ENCODE measurements at places on chromosomes 3 and 15.

DNA sequence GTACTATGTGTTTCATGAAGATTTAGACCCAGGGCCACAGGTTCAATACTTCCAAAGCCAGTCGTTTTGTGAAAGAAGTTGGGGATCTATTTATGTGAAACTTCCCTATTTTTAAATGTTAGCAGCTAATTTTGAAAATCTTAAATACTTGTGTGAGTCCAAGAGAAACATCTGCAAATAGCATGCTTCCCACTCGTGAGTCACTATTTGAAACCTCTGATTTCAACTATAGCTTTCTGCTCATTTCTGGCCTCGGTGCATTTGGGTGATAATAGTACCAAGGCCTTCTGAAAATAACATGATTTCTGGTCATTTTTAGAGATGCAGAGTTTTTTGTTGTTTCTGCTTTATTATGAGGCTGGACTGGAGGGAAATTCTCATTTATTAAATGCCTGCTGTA, 110.0 kb downstream of the OPA1 start:
- DNase-seq = no peak

GRCh38 chr3:133895208-133896001, at the start of gene RAB6B:
RAB6B (minus strand) TSS chr3:133895882; CDS start chr3:133895466, 416 bp downstream.
- DNase-seq = no peak

- DNase-seq = no peak
Observed at GRCh38 chr15:96416934-96417759, 86.6 kb downstream of the NR2F2 start.

GRCh38 chr15:58179206-58179605, 41.0 kb downstream of the AQP9 start:
- no peak for DNase-seq

DNA sequence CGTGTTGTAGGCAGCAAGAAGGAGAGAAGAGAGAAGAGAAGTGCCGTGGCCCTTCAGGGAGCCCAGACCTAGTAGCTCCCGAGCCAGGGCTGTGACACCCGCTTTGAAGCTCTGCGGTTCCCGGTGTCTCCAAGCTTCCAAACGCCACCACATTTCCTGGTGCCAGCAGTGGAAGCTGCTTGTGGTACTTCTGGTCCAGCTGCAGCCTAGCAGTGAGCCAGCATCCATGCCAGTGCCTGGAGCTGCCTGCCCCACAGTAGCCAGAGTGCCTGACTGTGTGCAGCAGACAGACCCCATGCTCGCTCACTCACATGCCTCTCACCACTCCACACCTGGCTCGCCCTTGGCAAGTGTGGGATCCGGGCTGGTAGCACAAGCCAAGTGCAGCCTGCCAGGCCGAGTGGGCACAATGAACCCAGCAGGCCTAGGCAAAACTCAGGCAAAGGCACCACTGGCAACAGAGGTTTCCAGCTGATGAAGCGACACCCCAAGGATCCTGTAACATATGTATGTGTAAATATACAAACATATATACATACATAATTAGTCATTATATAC, 85.8 kb downstream of the SERPINI1 start:
- no peak for DNase-seq

DNA sequence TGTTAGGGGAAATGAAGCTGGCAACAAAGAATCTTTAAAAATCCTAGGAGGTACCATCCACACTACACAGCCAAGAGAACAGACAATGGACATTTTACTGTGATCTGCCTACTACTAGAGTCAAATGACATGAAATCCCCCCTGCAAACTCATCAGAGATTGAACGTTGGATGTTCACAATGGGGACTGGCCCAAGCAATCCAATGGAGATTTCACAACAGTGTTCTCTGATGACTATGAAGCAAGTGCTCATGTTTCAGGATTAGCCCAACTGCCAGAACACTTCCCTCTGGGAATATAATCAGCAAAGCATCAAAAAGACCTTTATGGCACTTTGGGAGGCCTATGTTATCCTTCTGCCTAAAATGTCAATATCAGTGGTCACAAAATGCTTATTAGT, 97.8 kb downstream of the IGSF11 start:
- DNase-seq = no peak

DNA sequence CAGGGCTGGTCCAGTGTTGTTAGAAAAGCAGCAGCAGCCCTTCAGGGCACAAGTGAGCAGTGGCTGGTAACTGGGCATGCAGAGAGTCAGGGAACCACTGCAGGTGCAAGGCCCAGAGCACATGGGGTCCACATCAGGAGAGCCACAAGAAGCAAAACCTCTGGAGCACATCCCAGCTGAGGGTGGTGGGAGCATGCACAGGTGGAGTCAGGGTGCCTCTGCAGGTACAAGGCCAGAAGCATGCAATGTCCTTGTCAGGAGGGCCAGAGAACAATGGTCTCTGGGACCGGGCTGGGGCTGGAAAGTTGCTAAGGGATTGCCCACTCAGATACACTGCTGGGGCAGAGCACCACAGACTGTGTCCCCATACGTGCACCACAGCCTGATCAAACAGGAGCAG, 226.1 kb upstream of the UBE2E2 start:
- no peak for DNase-seq

DNA sequence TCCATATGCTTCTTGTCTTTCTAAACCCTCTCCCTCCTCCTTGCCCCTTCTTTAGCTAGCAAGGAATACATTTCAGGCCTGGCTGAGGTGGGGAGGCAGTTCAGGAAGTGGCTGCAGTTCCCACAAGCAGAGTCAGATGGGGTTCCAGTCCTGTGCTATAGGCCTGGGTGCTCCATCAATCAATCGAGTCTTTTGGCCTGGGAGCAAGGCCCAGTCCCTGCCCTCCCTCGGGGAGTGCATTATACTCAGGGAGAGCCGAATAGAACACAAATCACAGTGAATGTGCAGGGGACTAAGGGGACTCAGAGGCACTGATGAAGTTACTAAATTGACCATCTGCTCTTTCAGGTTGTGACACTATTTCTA, 58.0 kb upstream of the HERC1 start:
- DNase-seq = no peak

GRCh38 chr3:76010252-76010651, 224.9 kb upstream of the ZNF717 start:
- no peak for DNase-seq

- DNase-seq = no peak
Observed at GRCh38 chr15:67126551-67127330, 61.3 kb downstream of the SMAD3 start.

DNA sequence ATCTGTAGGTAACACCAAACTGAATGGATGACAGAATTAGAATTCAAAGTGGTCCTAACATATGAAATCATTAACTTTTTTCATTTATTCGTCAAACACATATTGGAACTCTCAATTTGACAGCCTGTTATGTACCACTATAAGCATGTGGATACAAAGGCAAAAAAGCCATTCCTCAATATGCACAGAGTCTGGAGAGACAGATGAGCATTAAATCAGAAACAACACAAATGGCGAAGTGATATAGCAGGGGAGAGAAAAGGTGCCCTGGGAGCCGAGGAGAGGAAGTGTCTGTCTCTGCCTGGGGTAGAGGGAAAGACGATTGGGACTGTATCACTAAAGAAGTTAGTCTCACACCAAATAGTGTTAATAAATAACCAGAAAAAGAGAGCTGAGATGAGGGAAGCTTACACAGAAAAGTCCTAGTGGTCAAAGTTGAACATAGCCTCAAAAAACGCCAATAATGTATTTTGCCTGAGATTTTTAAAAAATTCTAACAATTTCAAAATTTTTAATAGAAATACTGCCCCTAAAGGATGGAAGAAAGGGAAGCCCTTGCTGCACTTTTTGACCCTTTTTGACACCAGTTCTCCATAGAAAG, 417.5 kb downstream of the TUSC7 start:
- no peak for DNase-seq

DNA sequence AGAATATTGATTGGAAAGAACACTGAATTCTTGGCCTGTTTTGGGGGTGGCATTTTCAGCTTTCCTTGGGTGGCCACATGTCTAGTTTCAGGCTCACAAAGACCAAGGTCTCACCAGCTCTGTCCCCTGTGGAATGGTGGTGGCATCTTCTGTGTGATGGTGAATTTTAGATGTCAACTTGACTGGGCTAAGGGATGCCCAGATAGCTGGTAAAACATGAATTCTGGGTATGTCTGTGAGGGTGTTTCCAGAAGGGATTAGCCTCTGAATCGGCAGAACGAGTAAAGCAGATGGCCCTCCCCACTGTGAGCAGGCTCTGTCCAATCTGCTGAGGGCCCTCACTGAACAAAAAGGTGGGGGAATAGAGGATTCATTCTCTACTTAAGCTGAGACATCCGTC, 34.4 kb upstream of the MYZAP start:
- no peak for DNase-seq

DNA sequence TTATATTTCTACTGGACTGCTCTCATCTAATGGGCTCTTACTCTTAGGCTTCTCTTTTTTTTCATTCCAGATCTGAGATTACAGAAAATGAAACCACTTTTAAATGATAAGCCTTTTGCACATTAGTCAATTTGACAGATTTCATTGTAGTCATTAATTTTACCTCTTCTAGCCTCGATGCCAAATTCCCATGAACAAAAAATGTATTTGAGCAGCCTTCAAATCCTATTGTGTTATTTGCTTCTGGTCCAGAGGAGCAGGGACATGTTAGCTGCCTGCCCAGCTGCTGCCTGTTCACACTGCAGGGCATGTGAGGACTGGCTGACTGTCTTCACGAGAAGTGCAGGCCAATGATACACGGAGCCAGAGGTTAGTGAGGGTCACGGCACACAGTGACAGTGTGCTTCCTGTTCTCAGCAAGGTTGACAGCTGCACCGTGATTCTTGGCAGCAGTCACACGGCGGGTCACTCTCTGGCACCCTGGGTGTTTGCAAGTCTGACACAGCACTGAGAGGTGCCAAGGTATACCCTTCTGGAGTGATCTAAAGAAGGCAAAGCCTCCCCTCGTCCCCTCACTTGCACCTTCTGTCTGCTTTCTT, 40.8 kb downstream of the KAT2B start:
- DNase-seq = no peak

DNA sequence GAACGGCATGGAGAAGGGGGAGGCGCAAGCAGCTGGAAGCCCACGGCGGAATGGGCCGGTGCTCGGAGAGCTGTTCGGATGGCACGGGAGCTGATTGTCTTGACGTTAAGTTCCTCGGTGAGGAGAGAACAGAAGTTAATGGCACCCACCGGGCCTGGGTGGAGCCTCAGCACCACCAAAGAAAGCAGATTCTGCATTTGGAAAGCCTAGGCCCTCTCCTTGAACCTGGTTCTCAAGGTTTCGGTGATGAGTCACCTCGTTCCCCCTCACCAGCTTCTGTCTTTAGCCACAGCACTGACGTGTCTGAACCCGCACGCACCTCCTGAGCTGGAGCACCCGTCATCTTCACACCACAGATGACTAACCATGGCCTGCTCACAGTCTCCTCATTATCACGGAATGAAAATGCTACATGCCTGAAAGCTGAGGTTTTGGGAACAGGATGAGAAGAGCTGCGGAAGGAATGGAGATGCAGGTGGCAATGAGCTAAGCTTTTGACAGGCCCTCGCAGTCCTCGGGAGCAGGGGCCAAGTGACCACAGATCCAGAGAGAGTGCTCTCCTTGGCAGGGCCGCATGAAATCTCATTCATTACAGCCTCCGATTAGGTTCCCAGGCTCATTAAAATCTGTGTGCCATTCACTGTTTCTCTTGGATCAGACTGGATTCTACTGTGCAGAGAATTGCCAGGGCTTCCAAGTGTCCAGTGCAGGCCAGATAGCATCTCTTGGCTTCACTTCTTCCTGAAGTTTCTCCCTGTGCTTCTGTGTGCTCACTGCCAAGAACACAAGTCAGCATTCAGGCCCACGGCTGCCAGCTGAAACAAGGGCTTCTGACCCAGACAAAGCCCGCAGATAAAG, 96.3 kb upstream of the DLG1 start:
- no peak for DNase-seq

GRCh38 chr15:98893401-98893800, 114.2 kb downstream of the PGPEP1L start:
- no peak for DNase-seq

- DNase-seq = no peak
Observed at GRCh38 chr3:53146319-53146891, 14.6 kb upstream of the PRKCD start.

GRCh38 chr3:59555593-59556315, 505.9 kb upstream of the CFAP20DC start:
- no peak for DNase-seq

DNA sequence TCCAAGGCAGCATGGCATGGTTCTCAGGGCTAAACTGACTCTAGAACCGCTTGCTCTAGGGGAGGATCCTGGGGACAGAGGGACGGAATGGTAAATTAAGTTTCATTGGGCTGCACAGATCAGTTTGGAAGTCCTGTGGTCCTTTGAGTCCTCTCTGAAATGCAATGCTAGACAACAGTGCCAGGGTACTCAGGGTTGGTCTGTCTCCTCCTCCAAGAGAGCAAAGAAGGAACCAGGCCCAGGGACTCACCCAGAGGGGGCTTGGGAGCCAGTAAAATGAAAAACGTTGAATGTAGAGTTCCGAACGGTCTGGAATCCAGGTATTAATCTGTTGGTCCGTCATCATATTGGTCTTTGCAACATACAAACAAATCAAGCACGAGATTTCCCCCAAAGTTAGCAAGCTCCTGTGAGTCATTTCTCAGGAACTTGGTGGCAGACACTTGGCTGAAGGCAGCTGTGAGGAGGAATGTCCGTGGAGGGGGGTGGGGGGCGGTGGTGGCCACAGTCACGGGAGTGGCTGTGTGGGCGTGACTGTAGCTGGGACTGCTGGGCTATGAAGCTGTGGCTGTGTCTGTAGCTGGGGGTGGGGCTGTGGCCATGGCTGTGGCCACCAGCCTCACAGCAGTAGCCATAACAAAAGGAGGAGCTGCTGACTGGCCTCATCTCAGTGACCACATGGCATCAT, 361.0 kb downstream of the SHQ1 start:
- no peak for DNase-seq

GRCh38 chr3:36257158-36257852, 123.0 kb upstream of the STAC start:
- no peak for DNase-seq

DNA sequence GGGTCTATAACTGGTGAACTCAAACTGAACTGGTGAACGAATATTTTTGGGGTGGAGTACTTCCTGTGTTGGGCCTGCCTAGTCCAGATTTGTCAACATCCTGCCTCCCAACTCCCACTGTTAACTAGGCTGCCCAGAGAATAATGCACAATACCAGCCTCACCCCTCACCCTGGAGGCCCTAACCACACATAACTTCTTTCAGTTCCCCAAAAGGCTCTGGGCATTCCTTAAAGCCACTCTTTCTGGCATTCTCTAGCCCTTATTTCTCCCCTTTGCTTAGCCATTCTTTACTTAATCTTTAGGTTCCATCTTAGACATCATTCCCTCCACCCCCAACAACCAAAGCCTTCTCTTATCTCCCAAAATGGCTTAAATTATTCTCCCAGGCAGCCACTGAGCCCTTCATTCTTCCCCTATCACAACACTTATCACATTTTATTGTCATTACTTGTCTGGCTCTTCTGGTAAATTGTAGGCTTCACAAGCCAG, 9.1 kb upstream of the SEC11A start:
- no peak for DNase-seq

DNA sequence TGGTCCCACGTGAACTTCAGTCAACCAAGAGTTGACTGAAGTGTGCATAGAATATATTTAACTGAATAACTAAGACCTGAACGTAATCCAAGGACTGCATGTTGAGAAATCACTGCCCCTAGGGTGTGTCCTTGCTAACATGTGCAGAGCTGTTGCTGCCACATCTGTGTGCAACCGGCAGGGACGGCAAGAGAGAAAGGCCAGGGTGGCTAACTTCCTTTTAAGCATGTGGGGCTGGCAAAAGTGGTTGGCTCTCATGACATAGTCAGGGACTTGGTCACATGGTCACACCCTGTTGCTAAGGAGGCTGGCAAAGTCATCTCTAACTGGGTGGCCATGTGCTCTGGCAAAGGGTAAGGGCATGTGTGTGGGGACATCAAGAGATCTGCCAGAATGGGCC, 52.4 kb downstream of the GASK1A start:
- no peak for DNase-seq

GRCh38 chr3:170423001-170423615, 4.4 kb downstream of the CLDN11 start:
- DNase-seq = no peak

All from stimulated activated CD4-positive, alpha-beta T cell treated with anti-CD3 and anti-CD28 coated beads, Interleukin-1b, Interleukin-23, amount 100 ng/mL, for 4 hours (primary cell).